ENCODE measurements at places on chromosomes 5 and 9.

- no peak for DNase-seq
Observed at GRCh38 chr5:173829826-173830225, 58.3 kb upstream of the CPEB4 start.

GRCh38 chr5:56279979-56280378 lies 46.8 kb upstream of the ANKRD55 start:
- DNase-seq, result no peak

DNA sequence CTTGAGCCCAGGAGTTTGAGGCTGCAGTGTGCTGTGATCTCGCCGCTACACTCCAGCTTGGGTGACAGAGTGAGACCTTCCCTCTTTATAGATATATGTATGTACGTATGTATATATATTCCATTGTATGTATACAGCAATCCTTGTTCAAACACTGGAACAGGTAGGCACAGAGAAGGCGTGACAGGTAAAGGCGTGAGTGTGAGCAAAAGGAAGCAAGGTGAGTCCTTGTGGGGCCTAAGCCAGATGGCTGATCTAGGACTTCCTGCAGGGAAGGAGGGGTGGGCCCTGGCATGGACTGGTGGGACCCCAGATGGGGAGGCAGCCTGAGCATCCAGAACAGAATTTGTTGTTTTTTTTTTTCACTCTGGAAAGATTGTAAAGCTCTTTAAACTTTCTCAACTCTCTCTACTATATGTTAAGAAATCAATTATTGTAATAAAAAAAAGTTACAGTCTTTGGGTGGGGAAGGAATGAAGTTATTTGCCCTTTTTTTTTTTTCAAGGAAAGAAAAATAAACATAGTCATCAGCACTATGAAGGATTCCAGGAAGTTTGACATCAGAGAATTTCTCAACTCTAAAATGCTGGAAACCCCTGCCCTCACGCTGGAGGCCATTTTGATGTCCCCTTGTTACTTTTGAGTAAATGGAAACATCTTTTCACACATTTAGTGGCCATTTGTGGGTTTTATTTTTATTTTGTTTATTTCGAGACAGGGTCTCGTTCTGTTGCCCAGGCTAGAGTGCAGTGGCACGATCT lies 38.9 kb upstream of the STXBP1 start:
- DNase-seq, result no peak

DNA sequence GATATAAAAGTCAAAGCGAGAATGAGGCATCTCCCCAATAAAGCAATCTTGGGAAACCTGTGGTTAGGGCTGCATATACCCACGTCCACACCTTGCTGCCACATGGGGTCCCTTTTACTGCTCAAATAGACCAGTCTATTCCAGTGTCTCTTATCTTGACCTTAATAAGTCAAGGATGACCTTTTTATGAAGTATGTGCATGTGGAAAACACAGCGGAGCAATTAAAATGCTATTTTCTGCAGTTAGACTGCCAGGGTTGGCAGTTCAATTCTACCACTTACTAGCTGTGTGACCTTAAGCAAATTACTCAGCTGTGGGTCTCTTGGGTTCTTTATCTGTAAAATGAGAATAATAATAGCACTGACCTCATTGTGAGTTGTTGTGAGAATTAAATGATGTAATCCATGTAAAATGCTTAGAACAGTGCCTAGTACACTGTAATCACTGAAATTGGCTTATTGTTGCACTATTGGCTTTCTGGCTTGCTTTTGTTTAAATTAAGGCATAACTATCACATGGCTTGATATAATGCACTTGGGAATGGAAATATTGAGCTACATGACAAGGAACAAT lies 67.8 kb upstream of the HSPB3 start:
- DNase-seq, result no peak

- no peak for DNase-seq
Observed at GRCh38 chr9:88342246-88342645, 46.0 kb upstream of the SPIN1 start.

GRCh38 chr5:31937226-31937625 lies 236.9 kb downstream of the GOLPH3 start:
- DNase-seq, result no peak
